Activated T-cell treated with anti-CD3 and anti-CD28 coated beads, Interleukin-2, amount 50 U/mL, for 48 hours (primary cell): ENCODE measurements at places on chromosomes 11 and 22.
A peak's percentile ranks its signal among the peaks of the same experiment; 100 is the strongest.

GRCh38 chr22:35375526-35375925, 5.4 kb upstream of the HMOX1 start:
- DNase-seq, result no peak

GRCh38 chr11:121524233-121524631, 71.5 kb upstream of the SORL1-AS1 start:
- no peak for DNase-seq

DNA sequence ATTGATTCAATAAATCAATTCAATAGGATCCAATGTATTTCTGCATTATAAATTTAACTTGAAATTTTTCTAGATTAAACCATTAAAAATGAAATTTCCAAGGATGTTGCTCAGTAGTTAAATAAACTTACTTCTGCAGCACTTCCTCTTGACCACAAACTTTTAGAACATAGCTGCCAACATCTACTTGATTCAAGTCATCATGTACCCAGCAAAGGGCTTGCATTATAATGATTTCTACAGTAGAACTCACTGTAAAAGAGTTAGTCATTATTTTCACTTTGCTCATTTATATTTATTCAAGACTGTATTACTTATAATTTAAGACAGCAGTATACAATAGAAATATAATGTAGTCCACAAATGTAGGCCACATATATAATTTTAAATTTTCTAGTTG, 59.2 kb downstream of the PIK3C2A start:
- DNase-seq, result no peak

DNA sequence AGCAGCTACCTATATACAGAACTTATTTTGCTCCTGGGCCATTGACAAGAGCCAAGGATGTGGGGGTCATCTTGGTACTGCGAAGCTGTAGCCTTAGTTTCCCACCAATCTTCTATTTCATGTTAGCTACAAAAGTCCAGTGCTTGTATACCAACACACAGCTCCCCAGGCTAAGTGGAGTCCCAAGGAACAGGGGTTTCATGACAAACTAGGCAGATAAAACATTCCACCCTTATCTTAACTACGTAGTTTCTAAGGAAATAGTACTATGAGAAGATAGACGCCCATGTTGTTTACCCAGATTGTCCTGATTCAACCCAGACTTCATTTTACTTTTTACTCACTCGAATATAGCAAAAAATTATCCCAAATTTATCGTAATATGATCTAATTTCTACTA, 218.5 kb downstream of the DYNC2H1 start:
- DNase-seq, result no peak

DNA sequence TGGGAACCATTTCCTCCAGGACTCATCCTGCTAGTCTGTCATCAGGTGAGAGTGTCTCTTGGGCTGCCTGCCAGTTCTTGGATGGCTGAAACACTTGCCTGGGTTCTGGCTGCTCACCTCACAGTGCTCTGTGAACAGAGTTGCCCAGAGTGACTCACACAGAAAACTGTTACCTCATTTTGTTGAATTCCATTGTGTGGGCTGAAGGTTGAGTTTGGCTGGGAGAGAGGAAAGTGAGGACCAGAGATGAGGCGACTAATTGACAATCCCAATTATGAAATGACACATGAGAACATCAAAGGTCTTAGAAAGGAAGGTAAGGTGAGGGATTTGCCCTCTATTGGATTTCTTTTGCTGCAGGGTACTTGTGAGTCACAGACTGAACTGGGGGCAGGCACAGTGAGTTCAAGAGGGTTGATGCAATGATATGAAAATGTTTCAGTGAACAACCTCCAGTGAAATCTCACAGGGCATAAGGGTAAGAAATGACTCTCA, 20.2 kb upstream of the CALCB start:
- DNase-seq, result peak; percentile 57

DNA sequence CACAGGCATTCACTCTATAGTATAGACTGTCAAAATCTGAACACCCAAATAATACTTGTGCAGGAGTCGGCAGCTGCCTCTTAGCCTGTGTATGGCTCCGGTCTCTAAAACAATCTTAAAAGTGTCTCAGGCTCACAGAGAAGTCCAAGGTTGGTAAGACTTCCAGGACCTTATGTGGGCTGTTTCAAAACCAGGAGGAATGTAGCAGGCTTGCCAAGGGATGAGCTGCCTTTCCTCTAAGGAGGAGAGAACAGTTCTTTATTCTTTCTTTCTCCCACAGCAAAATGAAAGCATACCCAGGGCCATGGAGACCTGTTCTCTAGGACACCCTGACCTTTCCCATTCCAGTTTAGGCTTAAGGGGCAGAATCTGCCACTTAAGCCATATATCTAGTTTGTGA, 176.5 kb downstream of the TRPC6 start:
- DNase-seq, result no peak

GRCh38 chr11:44065161-44065661, 859 bp upstream of the ACCS start:
- no peak for DNase-seq

DNA sequence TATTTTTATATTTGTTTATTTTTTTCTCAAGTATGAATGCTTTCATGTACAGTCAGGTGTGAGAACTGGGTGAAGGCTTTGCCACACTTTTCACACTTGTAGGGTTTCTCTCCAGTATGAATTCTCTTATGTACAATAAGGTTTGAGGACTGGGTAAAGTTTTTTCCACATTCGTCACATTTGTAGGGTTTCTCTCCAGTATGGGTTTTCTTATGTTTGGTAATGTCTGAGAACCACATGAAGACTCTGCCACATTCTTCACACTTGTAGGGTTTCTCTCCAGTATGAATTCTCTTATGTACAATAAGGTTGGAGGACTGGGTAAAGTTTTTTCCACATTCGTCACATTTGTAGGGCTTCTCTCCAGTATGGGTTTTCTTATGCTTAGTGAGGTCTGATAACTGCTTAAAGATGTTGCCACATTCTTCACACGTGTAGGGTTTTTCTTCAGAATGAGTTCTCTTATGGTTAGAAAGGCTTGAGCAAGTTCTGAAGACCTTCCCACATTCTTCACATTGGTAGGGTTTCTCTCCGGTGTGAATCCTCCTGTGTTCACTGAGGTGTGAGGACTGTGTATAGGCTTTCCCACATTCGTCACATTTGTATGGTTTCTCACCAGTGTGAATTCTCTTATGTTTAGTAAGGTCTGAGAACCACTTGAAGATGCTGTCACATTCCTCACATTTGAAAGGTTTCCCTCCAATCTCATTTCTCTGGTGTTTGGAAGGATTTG, 19.7 kb downstream of the ZNF195 start:
- no peak for DNase-seq

- peak; percentile 11 for DNase-seq
Measured at GRCh38 chr11:134578807-134579723, 167.0 kb upstream of the B3GAT1 start.

- DNase-seq, result peak; percentile 67
Measured at GRCh38 chr11:128692753-128693415, 988 bp upstream of the FLI1 start.

DNA sequence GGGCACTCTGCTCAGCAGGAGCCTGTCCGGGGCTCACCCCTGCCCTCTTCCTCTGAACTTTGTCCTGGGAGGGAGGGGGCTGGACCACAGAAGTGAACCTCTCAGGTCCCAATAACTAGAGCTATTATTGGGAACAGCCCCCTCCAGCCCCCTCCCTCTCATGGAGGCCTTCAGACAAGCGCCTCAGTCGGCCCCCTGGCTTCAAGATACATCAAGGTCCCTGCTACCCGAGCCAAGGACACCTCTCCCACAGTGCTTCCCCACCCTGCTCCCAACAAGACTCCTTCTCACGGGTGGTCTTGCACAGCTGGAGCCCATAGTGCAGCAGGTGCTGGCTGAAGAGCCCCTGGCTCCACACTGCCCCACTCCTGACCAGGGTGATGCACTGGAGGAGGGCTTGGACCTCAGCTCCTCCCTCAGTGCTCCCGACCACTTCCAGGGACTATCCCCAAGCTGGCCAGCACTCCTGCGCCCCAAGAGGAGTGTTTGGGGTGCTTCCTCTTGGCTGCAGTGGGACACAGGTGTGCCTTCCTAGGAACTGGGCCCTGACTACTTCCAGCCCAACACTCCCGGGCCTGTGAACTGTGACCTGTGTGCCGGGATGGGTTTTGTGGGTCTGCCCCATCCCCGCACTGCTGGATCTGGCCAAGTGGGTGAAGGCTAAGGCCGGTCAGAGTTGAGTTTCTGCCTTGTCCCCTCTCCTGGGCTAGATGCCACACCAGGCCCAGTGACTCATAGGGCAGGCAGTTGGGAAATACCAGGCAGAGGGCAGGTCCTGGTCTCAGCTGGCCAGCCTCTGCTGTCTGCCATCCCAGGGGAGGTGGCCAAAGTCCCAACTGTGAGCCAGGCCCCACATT, 2.2 kb downstream of the PNPLA2 start:
- DNase-seq, result no peak

DNA sequence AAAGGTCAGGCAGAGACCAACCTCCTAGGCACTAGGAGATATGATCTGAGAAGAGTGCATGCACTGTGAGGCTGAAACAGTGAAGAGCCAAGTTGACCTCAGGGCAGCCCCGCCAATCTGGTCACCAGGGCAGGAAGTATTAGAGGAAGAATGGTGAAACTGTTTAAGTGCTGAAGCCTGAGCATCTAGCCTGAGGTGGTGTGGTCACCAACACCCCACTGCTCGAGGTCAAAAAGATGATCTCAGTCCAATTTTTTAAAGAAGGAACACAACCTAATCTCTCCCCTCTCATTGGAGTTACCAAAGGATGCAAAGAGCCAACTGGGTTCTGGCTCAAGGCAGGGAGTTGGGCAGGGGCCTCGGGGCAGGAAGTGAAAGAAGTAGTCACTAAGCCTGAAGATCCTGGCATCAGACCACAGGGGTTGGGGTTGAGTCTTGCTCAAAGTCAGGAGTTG, 4.0 kb downstream of the APBB1 start:
- peak; percentile 64 for DNase-seq

- no peak for DNase-seq
Measured at GRCh38 chr22:32158712-32159533, at the start of gene C22orf42. C22orf42 (minus strand) TSS chr22:32159303; CDS start chr22:32159215, 88 bp downstream.

GRCh38 chr11:107740271-107740670, 28.4 kb upstream of the SLN start:
- DNase-seq, result no peak

DNA sequence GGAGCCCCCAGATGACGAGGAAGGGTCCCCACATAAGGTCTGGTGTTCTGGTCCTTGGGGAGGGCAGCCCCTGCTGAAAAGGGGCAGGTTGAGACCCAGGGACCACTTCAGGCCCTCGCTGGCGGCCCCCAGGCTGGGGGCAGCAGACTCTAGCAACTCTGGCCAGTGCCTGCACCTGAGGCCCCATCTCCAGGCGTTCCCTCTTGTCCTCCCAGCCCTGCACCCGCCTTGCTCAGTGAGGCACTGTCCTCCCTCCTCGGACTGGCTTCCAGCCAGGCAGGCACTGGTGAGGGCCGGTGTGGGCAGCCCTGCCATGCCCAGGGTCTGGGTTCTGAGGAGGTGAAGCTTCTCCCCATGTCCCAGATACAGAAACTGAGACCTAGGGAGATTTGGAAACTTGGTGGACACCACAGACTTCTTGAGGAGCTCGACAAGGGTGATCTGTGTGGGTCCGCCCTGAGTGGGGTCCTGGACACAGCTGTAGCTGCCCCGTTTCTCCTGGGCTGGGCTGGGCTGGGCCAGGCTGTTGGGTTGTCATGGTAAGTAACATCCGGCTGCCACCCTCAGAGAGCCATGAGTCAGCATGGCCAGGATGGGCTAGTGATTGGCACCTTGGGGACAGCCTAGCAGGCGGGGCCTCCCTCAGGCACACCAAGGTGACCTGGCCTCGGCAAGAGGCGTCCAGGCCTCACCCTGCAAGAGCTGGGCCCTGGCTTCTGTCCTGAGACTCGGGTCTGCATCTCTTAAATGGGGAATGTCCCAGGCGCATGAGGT, 11.1 kb upstream of the PHLDA2 start:
- DNase-seq, result no peak
